ENCODE measurements at places on chromosomes 12 and 14.

DNA sequence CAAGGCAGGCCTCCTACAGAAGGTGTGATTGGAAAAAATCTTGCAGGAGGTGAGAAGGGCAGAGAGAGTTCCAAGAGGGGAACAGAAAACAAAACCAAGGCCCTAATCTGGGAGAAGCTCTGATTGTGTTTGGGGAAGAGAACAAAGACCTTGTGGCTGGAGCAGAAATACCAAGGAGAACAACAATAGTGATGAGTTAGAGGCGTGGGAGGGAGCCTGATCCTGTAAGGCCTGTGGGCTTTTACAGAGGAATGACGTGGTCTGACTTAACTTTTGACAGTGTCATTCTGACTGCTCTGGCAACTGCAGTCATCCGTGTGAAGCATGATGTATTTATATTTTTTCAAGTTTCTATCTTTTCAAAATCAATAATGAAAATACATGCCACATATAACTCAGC lies 200.6 kb downstream of the ANO4 start:
- DNase-seq, result no peak

DNA sequence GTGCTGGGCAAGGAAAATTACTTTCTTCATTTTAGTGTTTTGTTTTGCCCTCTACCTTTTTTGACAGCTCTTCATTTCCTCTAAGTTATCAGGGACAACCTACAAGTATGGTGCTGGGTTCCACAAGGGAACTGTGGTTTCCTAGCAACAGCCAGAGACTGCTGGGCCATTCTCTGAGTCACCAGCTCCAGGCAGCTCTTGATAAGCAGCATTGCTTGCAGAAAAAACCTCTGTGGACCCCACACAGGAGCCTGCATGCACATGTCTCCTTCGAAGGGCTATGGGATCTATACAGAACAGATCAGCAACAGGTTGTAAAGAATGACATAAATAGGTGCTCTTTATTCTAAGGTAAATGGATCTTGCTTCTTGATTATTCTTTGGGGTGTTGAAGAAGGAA lies 81.0 kb upstream of the CCDC196 start:
- DNase-seq, result no peak

- no peak for DNase-seq
These were observed 4.9 kb upstream of the AQP6 start for GRCh38 chr12:49967777-49968250.

- DNase-seq, result no peak
These were observed 53.3 kb downstream of the C2CD5 start for GRCh38 chr12:22491034-22491433.

DNA sequence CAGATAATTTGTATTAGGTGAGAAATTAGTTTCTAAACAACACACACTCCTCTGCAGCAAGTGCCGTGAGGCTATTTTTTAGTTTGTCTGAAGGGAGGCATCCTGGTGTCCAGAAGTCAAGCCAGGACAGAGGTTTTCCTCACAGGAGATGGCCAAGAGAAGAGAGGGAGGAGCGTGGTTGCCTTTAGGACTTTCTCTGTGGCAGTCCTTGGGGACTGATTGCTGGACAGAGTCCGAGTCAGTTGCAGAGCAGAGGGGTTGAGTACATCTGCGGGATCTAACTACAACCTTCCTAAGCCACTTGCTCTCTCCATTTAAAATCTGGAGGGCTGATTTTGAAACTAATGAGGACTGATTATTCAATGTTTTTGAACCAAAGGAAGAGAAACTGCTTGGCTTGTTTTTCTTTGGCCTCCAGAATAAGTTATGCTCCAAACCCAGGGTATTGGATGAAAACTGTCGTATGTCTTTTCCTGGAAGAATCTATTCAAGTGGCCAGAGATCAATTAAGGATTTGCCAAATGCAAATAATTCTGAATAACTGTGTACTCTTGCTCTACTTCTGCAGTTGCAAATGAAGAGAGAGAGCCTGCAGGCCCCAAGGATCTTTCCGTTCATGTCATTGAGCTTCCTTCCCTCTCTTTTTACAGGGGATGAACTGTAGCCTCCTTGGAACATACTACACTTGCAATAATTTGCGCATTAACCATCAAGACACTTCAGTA lies 1.2 kb downstream of the SLCO1C1 start:
- DNase-seq, result no peak

All from CD4-positive, alpha-beta T cell treated with Interleukin-4 for 1 hour (primary cell).